Left ventricle myocardium superior (tissue), 1 donor: ENCODE measurements at places on chromosomes 11 and 22.

DNA sequence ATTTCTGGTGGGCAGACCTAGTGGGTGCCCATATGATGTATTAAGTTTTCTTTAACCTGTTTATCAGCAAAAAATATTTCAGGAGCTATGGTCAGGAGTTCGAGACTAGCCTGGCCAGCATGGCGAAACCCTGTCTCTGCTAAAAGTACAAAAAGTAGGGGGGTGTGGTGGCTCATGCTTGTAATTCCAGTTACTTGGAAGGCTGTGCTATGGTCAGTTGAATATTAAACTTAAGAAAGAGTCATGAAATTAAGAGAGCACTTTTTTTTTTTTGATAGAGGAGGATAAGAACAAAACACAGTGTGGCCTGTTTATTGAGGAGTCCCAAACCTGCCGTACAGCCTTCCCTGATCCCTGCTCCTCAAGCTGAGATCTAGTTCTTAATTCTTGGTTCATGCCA lies 29.8 kb downstream of the OR6Q1 start:
- no peak for DNase-seq

DNA sequence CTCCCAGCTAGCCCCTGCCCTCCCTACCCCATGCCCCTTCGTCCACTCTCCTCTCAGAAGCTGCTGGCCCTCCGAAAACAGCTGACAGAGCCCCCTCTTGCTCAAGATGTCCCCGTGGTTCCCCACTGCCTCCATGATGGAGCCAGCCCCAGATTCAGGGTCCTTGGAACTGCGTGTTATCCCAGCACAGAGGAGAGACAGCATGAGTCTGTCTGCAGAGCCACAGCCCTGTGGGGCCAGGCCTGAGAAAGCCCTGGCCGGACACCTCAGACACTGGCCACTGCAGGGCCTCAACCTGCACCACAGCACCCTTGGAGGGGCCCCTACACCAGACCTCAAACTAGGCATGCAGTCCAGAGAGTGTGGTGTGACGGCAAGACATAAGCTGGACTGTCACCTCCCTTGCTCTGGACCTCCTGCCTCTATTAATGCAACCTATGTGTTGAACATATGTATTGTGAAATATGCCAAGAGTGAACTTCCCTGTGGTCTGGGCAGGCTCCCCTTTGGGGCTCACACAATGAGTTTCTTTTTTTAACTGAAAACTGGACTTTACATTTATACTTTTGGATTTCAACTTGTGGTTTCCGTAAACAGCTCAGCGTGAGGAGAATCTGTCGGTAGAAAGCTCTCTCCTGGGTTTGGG lies 9.6 kb downstream of the PNPLA5 start:
- DNase-seq: no peak

GRCh38 chr11:103413266-103413888 lies 304.2 kb downstream of the DYNC2H1 start:
- DNase-seq: no peak

GRCh38 chr11:100778166-100778785 lies 91.2 kb downstream of the ARHGAP42 start:
- no peak for DNase-seq

DNA sequence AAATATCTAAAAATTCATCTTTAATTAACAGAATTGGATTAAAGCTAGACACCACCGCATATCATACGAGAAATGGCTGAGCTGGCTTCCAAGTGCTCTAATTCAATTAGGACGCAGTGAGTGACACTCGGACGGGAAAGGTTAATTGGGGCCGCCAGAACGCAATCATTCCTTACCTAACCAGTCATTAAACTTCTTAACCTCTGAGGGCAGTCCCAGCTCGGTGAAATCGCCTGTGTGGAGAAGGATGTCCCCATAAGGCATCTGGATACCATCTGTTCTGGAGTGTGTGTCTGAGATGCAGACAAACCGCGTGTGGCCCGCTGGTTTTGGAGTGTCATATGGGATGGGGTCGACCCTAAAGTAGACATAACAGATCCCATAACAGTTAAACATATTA lies 50.3 kb downstream of the MPPED2 start:
- no peak for DNase-seq

GRCh38 chr11:85718991-85719807 lies 33.2 kb upstream of the CCDC89 start:
- peak; percentile 42 for DNase-seq

DNA sequence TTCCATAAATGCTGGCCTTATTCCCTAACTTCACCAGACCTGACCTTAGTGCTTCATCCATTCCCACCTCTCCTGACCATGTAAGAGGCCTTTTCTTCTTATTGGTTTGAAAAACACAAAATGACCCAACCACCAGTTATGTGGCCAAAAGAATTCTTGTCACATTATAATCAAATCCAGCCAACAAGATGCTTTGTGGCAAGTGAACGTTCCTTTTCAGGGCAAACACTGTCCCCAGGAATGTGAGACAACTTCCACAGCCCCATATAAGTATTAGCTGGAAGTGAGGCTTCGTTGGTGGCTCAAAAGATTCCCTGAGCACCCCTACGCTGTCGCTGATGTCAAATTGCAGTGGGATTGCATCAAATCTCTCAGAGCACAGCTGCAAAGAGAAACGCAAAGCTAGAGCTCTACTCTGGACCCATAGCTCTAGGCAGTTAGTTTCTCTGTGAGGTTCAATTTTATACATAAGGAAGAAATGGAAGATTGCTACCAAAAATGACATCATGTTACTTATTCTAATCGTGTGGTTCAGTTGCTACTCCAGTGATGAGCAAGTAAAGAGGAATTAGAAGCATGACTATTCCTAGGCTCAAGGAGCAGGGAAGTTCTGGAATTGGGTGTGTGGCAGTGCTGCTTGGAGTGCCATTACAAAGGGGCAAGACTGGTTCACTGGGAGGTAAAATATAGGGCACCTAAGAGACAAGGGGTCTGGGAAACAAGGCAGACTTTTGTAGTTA lies 26.1 kb downstream of the GLYATL1 start:
- DNase-seq: no peak

DNA sequence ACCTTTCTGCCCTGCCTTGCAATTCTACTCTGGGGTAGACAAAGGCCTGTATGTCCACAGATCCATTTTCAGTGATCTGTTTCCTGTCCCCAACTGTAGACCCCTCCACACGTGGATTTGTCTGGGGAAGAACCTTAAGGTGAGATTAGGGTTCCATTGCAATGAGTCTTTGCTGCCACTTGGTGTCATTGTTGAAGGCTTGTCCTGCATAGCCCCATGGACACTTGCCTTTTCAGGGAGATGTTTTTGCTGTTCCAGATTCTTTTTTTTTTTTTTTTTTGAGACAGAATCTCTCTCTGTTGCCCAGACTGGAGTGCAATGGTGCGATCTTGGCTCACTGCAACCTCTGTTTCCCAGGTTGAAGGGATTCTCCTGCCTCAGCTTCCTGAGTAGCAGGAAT lies 21.8 kb downstream of the SERPING1 start:
- no peak for DNase-seq

GRCh38 chr22:22604326-22605073 lies 39.9 kb upstream of the GGTLC2 start:
- DNase-seq: no peak

DNA sequence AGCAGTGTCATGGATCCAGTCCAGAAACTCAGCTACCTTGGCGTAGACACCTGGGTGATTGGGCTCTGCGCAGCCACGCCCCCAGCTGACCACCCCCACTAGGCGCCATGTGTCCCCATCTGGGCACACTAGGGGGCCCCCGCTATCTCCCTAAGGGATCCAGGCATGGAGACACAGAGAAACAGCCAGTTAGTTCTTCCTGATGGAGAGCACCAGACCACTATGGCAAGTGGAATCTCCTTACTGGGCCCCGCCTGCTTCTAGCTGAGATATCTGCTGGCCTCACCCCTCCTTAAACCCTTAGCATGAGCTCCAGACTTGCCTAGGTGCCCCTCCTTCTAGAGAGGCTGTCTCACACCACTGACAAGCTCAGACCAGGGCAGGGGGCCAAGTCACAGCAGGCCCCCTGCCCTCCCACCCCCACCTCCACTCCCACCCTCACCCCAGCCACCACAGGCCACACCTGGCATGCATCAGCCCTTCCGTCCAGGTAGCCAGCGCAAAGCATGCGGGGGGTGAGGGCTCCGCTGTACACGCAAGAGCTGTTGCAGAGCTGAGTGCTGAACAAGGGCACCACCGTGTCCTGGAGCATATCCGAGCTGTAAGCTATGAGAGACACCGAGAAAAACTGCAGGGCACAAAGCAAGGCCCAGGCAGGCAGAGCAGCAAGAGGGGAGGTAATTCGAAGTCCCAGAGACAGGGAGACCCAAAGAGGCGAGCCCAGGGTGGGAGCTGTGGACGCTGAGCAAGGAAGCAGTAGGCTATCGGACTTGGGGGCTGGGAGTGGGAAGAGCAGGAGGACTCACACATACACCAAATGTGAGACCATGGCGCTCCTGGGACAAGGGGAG lies 16.1 kb downstream of the TMPRSS5 start:
- no peak for DNase-seq

DNA sequence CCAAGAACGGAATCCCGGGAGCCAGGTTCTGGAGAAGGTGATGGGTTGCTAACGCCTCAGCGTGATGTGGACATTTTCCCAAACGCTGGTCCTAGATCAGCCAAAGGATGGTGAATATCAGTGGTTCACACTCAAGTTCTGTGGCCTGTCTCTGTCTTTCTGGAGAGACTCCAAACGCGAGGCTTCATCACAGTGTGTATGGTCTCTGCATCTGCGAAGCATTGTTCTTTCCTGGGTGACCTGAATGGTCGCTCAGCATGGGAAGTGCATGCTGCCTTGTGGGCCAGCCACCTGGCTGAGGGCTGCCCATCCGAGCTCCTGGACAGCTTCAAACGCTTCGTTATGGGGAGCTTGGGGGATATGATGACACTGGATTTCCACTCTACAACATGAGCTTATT lies 810.0 kb downstream of the TBC1D22A start:
- DNase-seq: no peak

DNA sequence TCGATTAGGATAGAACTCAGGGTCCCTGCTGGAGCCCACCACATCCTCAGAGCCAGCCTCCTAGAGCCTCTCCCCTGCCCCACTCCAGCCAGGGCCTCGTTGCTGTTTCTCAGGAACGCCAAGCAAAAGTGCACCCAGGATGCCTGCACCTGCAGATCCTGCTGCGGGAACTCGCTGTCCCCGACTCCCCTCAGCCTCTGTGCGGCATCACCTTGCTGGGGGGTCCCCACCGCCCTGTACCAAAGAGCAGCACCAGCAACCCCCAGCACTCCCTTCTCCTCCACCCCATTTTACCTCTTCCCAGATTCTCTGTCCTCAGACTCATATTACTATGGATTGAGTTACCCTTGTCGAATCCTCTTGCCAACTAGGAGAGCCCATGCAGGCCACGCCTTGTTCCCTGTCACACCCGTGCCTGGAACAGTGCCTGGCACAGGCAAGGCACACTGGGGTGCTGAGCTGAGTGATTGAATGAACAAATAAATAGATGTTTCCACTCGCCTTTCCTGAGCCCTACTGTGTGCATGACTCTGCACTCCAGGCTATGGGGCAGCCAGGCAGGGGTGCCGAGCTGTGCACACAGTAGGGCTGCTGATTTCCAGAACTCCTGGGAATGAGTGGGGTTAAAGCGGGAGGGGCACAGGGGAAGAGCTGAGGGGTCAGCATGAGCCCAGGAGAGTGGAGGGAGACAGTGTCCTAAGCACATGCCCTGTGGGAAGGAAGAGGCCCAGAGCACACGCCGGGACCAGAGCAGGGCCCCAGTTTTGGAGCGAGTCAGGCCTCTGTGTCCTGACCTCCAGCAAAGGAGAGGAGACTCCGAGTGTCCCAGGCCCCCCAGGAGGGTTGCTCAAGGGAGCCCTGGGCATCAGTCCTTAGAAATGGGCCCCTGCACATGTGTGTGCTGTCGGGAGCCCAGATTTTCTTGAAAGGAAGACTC lies 44.3 kb downstream of the LINC01488 start:
- no peak for DNase-seq

GRCh38 chr22:19960491-19961200 lies 19.0 kb upstream of the TXNRD2 start:
- peak; percentile 23 for DNase-seq

DNA sequence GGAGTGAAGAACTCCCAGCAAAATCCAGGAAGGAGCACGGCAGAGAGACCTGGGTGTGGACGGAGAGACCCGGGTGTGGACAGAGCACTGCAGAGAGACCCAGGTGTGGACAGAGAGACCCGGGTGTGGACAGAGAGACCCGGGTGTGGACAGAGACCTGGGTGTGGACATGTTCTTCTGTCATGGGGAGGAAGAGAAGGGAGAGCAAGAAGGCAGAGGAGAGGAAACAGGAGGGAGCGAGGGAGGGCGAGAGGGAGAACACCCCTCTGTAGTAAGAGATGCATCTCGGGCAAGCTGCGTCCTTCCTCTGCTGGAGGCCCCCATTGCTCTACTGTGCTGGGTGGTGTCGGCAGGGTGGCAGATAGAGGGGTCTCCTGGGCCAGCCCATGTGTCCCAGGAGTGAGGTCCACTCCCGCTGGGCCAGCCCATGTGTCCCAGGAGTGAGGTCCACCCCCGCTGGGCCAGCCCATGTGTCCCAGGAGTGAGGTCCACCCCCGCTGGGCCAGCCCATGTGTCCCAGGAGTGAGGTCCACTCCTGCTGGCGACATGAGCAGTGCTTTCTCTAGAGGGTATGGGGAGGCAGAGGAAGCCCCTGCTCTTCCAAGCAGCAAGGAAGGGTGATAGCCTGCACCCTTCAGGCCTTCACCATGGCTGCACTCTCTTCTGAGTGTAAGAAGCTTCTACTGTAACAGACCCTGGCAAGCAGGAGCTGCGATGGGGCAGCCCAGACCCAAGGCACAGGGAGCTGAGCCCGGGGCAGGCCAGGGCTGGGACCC lies 934.2 kb downstream of the BRD1 start:
- DNase-seq: no peak
